ENCODE measurements at places on chromosomes 6 and 20.

- DNase-seq, result no peak
Observed at GRCh38 chr20:41386502-41387427, 20.1 kb upstream of the EMILIN3 start.

GRCh38 chr20:31723069-31723318, 326 bp upstream of the BCL2L1 start:
- no peak for DNase-seq

DNA sequence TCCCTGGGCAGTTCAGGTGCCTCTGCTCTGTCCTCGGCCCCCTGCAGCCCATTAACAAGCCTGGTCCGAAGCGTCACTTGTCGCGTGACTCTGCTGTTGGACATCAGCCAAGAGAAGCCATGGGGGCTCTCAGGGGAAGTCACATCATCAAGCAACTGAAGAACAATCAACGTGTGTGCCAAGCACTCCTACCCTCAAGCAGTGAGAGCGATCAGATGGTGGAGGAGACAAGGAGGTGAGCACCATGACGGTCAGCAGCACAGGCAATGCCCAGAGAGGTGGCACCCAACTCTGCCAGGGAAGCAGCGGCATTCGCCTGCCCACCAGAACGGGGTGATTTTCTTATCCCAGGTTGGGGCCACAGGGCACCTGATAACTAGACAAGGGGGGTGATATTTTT, 132.7 kb downstream of the AGPAT4 start:
- DNase-seq, result no peak

GRCh38 chr6:119339941-119340456, 9.6 kb downstream of the MAN1A1 start:
- no peak for DNase-seq

DNA sequence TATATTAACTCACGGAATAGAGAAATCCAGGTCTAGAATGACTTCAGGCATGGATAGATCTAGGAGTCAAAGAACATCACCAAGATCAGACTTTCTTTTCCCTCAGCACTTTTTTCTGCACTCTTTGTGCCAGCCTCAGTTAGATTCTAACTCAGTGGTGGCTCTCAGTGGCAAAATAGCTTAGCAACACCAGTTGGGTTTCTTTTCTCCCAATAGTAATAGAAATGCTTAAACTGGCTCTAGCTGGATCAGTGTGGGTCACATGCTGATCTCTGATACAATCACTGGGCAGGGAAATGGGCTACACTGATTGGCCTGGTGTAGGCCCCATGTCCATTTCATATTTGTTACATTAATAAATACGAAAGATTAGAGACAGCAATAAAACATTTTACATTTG, 44.2 kb upstream of the ARFGEF2 start:
- DNase-seq, result no peak

DNA sequence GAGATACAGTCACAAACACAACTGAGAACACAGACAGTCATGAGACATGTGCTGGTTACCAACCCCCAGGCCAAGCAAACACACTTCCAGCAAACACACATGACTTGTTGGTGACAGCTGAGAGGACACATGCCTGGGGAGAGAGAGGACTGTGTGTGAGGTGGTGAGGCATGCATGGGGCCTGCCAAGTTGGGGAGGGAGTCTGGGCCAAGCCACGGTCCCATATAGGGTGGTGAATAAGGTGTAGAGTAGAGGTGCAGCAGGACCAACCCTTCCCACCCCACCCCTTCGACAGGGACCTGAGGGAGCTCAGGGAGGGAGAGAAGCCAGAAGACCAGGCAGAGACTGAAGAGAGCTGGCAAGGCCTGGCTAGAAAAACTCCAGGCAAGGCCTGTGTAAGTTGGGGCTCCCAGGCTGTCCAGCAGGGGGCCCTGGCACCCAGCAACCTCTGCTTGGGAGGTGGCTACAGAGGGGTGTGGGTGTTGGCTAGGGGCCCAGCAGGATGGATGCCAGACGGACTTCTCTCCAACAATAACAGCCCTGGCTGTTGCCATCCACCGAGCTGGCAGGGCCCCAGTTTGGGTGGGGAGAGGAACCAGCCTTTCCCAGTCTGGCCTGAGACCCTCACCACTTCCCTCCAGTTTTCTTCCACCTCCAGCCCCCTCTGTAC, 2.0 kb upstream of the SLC29A1 start:
- DNase-seq, result peak; percentile 50
